RCC 7860 (cell line): ENCODE measurements at places on chromosomes 7 and 10.
A peak's percentile ranks its signal among the peaks of the same experiment; 100 is the strongest.

GRCh38 chr10:123966896-123967231, 75.3 kb upstream of the CPXM2 start:
- no peak for DNase-seq

DNA sequence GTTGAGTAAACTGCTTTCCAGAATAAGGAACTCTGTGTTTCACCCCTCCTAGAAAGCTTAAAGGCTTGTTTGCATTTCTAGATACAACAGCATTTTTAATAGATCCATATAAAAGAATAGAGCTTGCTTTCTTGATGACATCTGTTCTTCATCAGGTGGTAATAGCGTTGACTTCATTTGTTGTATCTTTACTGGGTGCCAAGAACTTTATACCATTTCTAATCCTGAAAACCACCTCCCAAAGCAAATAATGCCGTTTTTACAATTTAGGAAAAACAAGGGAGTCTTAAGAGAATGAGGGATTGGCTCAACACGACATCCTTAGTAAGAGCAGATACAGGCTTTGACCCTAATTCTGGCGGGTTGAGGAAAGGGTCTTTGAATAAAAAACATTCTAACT, 993.4 kb downstream of the TYW1 start:
- no peak for DNase-seq

- DNase-seq = peak; percentile 78
Observed at GRCh38 chr7:43294080-43294630, 181.7 kb downstream of the HECW1 start.

- DNase-seq = no peak
Observed at GRCh38 chr10:110544958-110545537, 22.4 kb upstream of the SMC3 start.

DNA sequence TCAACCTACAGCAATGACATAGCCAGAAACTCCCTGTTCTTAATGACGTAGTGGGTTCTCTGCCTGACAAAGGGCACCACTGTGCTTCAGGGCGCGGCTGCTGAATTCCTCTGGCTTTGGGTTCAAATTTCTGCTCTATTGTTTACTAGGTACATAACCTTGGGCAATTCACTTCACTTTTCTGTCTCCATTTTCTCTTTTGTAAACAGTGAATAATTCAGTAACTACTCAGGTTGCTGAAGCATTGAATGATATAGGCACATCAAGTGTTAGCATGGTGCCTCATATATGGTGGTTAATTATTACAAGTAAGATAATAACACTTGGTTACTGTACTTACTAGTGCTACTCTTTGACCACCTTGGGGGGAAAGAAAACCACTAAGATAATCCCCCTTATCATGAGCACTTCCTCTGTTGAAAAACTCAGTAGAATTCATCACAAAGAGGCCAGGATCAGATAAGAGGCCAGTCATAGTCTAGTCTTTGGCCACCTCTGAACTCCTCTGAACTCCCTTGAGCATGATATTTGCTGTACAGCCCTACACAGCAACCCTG, 92.0 kb upstream of the AHR start:
- peak; percentile 66 for DNase-seq

- no peak for DNase-seq
Observed at GRCh38 chr7:139482662-139483466, 609 bp downstream of the KLRG2 start.

DNA sequence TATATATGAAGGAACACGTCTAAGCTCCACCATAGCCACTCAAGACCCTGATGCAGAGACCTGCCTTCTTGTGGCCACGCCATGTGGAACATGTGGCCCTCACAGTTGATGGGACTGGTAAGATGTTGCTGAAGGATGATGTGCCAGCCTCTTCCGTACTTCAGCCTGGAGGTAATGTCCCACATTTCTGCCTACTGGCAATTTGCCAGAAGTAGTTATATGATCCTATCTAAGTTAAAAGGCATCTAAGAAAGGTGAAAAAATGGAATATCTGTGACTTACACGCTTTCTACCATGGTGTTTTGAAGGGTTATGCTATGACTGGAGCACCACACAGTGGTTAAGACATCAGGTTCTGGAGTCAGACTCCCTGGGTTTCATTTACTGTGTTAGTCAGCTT, 948.7 kb upstream of the GHITM start:
- no peak for DNase-seq

- DNase-seq = peak; percentile 83
Observed at GRCh38 chr7:108014747-108015682, 12.1 kb upstream of the LAMB1 start.

GRCh38 chr7:105269397-105269796, 119.3 kb downstream of the SRPK2 start:
- DNase-seq = no peak

GRCh38 chr7:139698844-139699243, 79.0 kb downstream of the HIPK2 start:
- no peak for DNase-seq

DNA sequence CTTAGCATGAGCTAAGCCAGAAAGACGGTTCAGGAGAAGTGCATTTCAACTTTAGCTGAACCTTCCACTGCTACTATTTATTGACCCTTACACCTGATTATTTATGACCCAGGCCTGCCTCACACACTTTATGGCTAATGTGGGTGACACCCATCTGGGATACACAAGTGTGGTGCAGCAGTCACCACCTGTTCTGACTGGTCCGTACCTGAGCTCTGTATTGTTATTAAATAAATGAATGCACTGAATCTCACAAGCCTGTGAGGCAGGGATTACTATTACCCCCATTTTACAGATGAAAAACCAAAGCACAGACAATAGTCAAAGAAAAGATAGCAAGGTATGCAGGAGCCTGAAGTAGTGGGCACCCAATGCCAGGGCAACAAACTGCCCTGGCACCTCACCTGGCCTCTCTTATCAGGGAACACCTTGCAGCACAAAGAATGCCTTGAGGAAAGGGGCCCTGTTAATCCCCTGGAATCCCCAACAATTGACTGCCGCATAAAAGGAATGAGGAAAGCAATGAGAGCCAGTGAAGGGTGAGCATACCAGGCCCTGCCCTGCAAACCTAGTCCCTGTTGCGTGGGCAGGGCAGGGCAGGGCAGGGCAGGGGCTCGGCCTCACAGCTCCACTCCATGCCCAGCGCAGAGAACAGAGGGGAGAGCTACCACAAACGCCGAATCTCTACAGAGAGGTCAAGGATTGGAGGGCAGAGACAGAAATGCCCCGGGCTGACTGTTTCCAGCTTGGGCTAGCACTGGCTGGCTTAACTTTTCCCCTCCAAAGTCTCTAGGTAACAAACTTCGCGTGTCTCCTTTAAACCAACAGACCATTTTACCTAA, 1.3 kb downstream of the ANXA11 start:
- no peak for DNase-seq

DNA sequence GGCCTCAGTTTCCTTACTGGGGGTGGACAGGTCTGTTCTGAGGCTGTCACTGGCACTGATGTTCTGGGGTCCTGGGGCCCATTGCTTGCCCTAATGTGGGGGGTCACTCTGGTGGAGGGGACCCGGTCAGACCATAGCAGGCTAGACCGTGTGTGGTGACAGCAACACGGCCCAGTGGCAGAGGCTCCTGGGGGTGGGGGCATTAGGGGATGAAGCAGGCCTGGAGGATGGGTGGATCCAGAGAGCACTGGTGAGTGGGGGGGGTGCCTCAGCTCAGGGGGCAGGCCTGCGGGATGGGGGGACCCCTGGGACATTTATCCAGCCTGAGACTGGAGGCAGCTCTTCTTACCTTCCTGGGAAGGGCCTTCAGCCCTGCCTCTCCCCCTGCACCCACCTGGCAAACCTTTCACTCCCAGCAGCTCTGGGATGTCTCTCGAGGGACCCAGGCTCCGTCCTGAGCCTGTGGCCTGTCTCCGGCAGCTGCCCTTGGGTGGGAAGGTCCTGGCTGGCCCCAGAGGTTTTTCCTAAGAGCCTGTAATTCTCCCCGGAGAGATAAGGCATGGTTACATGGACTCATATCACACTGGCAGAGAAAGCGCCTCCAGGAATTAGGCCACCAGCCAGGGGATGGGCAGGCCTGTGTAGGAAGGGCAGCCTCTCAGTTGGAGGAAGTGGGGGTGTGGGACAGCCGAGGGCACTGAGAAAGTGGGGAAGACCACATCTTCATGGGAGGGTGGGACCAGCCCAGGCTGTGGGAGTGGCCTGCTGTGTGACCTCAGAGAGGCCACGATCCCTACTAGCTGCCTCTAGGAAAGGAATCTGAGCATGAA, 147.7 kb downstream of the UBE2H start:
- no peak for DNase-seq

- peak; percentile 91 for DNase-seq
Observed at GRCh38 chr10:73907841-73908517, 3.0 kb upstream of the PLAU start.
